OCI-M1 (cell line): ENCODE measurements at places on chromosomes 3 and 15.

- no peak for DNase-seq
Measured at GRCh38 chr3:50825841-50826240, 151.1 kb downstream of the DOCK3 start.

DNA sequence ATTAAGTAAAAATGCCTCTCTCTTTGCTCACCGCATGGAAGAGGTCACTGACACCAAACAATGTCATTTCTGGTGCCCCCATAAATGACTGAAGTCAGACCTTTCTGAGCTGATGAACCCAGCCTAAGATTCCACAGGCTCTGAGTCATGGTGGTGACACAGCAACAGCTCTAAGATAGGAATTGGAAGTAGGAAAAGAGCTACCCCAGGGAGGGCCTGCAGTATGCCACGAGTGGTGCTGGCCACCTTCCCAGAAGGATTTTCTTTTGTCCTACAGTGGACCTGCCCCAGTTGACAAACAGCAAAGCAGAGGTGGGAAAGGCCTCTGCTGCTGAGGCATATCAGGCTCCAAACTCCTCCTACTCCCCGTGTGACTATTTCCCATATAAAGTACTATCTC is 208.1 kb downstream of the MINAR1 start:
- DNase-seq = no peak

DNA sequence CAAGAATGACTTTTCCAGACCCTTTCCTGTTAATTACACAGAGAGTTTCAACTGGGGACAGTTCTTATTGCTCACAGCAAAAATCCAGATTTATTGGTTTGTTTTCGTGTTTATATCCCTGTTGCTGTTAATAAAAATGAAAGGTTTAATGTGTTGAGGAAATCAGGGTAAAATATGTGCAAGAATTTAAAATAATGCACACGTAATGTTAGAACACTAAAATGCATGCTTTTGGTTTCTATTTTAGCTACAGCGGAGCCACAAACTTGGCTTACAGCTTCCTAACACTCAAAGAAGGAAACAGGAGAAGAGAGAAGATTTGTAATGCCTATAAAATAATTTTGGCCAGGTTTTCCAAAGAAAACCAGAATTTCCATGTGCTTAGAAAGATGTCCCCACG is 62.7 kb downstream of the CASR start:
- DNase-seq = no peak

DNA sequence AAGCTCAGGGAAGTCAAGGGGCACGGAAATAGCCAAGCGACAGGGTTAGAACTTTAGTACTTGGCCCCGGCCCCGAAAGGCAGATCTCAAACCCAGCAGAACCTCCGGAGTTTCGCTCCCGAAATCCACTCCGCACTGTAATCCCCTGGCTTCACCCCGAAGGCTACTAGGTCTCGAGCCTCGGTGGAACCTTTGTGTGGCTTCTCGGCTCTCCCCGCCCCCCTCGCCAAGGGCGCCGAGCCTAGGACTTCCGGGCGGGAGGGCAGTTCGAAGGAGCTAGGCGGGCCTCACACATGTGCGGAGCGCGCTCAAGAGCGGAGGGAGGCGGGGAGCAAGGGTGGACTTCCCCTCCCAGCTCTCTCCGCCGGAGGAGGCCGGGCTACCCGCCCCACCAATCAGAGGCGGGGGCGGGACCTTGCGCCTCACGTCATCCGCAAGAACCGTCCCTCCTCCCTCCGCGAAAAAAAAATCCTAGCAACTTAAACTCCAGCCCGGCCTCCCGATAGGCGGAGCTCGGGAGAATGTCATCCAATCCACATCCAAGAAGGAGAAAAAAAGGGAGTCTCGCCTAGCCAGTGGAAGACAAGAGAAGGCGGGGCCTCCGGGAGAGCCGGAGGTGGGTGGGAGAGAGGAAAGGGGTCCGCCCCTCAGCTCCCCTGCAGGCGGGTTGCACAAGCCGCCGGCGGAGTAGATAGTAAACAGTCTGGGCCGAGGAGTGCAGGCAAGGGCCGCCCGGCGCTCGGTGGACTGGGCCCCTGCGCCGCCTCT is 2.4 kb upstream of the SIN3A start:
- DNase-seq = peak; percentile 99

GRCh38 chr15:28093752-28094535 is 5.2 kb downstream of the OCA2 start:
- no peak for DNase-seq

DNA sequence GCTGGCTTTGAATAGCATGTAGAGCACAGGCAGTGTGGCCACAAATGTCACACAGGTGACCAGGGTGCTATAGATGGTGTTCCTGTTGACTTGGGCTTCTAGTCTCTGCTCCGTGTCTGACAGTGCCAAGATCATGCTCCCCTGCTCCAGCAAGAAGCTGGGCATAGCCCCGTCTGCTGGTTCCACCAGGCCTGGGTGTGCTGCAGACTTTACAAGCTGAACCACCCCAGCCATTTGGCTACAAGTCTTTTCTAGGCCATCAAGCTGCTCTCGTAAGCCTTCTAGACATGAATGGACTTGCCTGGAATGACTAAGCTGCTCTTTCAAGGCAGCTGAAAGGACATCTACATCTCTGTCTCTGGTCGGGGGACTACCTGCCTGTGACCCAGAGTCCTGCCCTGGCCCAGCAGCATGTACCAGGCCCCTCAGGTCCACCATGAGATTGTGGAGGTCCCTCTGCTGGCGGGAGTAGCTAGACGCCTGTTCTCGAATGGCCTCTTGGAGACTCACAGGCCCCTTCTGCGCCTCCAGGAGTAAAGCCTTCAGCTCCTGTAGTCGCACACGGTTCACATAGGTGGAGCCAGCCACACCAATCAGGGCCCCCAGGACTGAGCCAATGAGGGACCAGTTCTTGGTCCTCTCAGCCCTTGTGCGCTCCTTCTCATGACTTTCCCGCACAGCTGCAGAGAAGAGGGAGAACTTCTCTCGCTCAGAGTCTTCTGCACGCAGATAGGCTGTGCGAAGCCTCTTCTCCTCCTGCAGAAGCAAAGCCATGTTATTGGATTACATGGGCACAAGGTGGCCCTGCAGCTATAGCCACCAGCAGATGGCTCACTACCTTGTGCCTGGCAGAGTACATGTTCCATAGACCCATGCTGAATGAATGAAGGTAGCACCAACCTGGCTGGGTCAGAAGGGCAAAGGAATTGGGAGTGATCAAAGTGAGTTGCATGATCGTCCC is 2.8 kb upstream of the PLXNB1 start:
- DNase-seq = no peak

GRCh38 chr3:29226706-29227105 is 54.2 kb upstream of the RBMS3 start:
- no peak for DNase-seq

DNA sequence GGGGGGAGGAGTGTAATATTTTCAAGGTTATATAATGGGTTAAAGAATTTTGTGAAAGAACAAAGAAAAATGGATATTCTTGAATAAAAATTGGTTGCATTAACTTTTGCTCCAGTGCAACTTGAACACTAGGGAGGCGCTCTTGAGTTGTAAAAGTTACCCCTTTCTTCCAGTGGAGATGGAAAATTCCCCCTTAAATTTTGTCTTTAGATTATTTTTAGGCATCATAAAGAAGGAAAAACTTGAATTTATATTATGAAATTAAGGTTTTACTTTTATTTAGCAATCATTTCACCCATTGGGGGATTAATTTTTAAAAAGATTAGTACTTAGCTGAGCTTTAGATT is 550 bp upstream of the CHD2 start:
- peak; percentile 88 for DNase-seq

DNA sequence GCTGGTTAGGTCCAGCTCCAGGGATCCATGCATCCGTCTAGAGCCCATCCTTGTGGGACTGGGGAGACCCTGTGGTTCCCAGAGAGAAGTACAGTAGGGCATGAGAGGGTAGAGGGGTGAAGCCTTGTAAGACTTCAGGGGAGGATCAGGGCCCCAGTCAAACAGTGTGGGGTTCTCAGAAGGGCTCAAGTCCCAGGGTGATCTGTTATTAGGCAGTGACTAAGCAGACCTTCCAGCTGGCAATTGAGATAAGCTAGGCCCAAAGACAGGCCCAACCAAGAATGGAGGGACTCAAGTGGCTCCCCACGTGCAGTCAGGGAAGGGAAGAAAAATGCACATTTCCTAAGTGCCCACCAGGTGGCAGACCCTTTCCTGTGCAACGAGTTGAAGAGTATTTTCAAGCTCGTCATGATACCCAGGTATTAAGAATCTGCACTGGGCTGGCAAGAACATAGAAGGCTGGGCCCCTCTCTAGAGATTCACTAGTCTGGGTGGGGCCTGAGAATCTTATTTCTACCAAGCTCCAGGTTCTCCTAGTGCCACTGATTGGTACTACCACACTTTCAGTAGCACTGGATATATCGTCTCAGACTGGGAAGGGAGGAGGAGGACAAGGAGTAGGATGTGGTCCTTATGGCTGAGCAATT is 240.8 kb downstream of the NR1D2 start:
- DNase-seq = peak; percentile 85

GRCh38 chr3:48187579-48188265 is 495 bp downstream of the CDC25A start:
- DNase-seq = peak; percentile 89

DNA sequence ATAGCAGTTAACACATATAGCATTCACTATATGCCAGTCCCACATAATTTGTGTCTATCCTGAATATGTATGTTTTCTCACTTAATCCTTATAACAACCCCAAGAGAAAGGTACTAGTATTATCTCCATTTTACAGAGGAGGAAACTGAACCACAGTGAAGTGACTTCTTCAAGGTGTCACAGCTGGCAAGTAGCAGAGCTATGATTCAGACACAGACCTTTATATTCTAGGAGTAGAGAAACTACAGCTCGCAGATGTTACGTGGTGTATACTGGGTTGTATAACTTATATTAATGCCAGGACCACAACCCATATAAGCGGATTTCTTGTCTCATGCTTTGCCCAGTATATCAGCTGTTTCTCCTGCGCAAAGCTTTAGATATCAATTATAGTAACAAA is 29.5 kb upstream of the ICE2 start:
- no peak for DNase-seq

GRCh38 chr3:127606086-127606805 is 8.0 kb downstream of the MCM2 start:
- DNase-seq = no peak

DNA sequence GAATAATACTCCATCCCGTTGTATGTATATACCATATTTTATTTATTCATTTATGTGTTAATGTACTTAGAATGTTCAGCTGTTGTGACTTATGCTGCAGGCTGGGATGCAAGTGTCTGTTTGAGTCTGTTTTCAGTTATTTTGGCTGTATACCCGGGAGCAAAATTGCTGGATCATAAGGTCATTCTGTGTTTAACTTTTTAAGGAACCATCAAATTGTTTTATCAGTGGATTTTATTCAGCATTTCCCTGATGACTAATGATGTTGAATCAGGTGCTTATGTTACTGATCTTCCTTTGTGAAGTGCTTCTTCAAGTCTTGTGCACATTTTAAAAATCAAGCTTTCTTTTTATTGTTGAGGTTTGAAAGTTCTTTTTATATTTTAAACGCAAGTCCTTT is 118.1 kb downstream of the SLC25A26 start:
- DNase-seq = no peak

DNA sequence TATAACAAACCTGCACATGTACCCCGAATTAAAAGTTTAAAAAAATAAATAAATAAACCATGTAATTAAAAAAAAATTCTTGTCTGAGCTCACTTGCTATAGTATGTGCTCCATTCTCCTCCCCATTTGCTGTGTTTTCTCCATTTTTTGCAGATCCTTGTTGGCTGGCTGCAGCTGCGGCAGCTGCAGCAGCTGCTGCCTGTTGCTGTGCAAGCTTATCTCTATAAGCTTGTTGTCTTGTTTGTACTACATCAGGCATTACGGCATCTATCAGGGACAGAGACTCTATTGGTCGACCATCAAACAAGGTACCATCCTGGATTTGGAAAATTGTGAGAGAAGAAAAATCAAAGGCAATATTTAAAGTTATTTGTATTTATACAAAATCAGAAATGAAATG is 145.9 kb downstream of the TBL1XR1 start:
- no peak for DNase-seq

GRCh38 chr3:119937229-119937628 is 155.3 kb downstream of the NR1I2 start:
- peak; percentile 87 for DNase-seq

GRCh38 chr3:58198804-58199203 is 12.0 kb downstream of the DNASE1L3 start:
- no peak for DNase-seq

GRCh38 chr3:47859956-47860605 is 57.1 kb downstream of the DHX30 start:
- DNase-seq = no peak

DNA sequence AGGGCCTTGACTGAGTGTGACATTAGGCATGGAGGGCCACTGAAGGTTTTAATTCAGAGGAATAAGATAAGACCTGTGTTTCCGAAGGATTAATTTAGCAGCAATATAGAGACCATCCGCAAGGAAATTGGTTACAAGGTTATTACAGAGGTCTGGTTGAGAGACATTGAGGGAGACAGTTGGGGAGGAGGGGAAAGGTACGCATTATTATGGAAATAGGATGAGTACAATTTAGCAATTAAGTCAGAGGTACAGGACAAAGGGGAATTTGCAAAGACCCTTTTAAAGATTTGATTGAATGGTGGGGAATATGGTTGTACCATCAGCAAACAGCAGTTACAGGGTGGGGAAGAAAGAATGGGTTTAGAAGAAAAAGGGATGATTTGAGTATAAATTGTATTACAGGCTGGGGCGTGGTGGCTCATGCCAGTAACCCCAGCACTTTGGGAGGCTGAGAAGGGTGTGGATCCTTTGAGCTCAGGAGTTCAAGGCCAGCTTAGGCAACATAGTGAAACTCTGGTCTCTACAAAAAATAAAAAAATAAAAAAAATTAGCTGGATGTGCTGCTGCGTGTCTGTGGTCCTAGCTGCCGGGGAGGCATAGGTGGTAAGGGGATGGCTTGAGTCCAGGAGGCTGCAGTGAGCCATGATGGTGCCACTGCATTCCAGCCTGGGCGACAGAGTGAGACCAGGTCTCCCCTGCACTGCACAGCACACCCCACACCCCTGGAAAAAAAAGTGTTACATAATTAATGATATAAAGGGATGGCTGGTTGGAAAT is 11.3 kb downstream of the ARL8B start:
- DNase-seq = peak; percentile 74

DNA sequence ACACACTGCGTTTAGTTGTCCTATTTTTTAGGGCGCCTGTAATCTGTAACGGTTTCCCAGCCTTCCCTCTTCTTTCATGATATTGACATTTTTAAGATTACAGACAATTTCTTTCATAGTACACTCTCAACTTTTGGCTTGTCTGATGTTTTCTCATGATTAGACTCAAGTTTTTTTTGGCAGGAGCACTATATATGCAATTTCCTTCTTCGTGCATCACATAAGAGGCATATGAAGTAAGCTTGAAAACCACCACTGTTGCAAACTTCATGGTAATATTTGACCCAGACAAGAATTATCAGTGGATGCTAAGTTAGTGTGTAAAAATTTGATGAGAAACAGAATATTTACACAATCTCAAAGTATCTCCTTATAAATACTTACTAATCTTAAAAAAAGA is 119.2 kb upstream of the CMC1 start:
- no peak for DNase-seq

GRCh38 chr15:32838338-32838737 is 120.5 kb downstream of the GREM1 start:
- no peak for DNase-seq

GRCh38 chr15:44537735-44538240 is 841 bp downstream of the EIF3J start:
- peak; percentile 67 for DNase-seq
